ENCODE measurements at places on chromosomes 11 and 22. TPM values are rescaled to one million over a fixed set of nuclear protein-coding genes. Genes with fewer than 3 reads are reported as not detected.

Gene SAA1
- 7.1 TPM for total RNA-seq

Gene SMC1B
- total RNA-seq: not detected

Gene HBB
- total RNA-seq: 61.2 TPM

Gene PGA4
- total RNA-seq: 0.47 TPM

Gene CD6
- 0.20 TPM for total RNA-seq

Gene APOL1
- 17.6 TPM for total RNA-seq

DNA sequence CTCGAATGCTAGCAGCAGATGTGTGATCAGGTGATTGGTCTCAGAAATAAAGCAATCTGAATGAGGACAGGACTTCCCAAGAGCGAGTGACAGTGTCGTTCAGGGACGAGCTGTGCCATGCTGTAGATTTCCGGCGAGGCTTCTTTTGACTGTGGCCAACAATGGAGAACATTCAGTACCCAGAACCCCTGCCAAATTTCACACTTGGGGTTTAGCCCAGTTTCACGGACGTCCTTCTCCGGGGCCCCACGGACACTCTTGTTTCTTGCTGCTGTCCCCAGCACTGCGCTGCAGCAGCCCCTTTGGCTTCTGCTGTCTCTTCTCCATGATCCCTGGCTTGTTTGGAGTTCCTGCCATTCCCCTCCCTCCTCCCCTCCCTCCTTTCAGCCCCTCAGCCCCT, 115.1 kb upstream of the GRAMD1B start:
- peak; percentile 66 for DNase-seq

GRCh38 chr22:38176170-38176741, 5.4 kb downstream of the PLA2G6 start:
- peak; percentile 88 for DNase-seq

DNA sequence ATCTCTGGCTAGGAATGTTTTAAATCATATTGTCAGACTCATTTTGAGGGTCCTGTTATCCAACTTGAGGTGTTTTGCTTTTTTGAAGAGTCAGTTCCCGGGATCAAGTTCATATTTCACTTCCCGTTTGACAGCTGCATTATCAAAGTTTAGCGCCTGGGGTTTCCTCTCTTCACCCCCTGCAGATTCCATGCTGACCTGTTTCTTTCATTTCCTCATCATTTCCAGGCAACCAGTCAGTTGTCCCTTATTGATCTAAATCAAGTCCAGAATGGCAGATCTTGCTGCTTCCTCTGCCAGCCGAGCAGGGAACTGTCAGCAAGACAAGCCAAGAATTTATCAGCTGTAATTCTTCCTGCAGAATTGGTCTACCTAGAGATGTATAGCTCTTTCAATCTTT, 197.6 kb upstream of the SYN3 start:
- DNase-seq: no peak

DNA sequence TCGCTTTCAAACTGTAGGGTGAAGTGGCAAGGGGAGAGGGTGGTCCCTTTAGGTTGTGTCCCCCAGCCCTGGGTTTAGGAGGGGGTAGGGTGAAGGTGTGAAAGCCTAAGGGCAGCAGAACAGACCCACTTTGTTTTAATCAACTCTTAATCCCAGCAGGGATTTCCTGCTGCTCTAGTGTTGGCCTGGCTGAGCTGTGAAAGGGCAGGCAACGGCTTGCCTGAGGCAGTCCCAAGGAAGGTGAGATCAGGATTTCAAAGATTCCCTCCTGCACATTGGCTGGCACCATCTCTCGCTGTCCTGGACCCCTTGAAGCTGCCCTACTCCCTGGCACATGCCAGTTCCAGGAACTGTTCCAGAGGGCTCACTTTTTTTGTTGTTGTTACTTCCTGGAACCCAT, 221.3 kb downstream of the INSC start:
- DNase-seq: no peak

GRCh38 chr11:69044111-69045013, 4.4 kb upstream of the TPCN2 start:
- peak; percentile 87 for DNase-seq

DNA sequence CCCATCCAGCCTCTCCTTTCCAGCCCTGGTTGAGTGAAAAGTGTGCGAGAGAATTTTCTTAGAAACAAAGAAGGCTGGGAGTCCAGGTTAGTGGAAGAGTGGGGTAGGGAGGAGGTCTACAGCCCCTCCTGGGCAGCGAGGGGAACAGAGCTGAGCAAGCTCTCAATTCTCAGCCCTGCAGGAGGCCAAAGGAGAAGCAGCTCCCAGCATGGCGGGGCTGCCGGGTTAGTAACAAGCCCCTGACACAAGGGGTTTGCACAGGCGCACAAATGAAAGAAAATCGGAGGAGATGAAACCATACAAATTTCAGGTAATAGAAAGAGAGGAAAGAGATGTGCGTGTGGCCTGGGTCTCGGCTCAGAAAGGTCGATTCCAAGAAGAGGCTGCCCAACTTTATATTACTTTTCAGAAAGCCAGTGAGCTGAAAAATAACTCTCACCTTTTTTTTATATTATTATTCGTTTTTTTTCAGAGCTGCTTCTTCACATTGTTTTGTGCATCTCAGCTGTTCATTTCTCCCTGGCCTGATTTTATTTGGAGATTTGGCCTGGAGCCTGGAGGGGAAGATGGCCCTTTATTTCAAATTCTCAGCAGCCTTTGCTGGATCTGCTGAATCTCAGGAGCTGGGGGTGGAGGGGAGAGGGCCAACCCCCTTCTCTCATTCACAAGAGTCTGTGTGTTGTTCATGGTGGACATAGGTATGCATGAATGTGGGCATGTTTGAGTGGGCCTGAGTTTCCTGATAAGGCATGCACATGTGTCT, 583.2 kb downstream of the BUD13 start:
- no peak for DNase-seq

GRCh38 chr22:22954656-22955055, 67.0 kb downstream of the IGLL5 start:
- no peak for DNase-seq

- DNase-seq: no peak
These were observed 300.9 kb downstream of the TENM4 start for GRCh38 chr11:79139900-79140299.

DNA sequence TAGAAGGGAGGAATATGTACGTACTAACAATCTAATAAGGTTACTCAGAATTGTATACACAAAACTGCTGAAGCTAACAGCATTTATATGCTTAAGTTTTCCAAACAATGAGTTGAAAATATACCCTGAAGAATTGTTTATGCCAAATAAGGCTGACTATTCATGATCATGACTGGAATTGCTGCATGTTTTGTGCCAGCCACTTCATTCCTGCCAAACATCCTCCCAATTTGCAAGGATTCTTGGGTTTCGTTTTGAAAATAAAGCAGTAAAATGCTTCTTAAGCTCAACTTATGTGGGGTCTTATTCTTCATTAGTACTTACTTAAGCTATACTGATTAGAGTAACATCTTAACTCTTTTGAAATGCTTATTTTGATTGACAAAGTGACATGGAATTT, 149.0 kb downstream of the SPON1 start:
- no peak for DNase-seq

GRCh38 chr22:25942856-25943411, 200.9 kb downstream of the MYO18B start:
- peak; percentile 77 for DNase-seq

DNA sequence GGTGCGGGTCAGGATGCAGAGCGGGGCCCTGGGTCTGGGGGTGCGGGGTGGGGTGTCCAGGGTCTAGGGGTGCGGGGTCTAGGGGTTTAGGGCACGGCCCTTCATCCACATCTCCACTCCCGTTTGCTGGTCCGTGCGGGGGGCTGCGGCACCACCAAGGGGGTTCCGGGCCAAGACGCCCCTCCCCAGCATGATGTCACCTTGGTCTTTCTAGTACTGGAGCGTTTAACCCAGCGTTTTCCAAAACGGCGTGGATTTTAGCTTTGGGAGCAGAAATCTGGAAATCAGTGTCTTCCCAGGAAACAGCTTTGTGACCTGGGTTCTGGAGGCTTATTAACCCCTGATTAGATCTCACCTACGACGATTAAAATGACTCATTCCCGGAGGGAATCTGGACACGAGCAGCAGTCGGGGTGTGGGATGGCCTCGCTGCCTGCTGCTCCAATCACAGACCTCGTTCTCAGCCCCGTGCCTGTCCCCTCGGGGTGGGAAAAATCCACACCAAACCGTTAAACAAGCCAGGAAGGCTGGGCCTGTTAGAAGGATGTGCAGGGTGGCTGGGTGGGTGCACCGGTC, 759 bp downstream of the AP2A2 start:
- peak; percentile 47 for DNase-seq

DNA sequence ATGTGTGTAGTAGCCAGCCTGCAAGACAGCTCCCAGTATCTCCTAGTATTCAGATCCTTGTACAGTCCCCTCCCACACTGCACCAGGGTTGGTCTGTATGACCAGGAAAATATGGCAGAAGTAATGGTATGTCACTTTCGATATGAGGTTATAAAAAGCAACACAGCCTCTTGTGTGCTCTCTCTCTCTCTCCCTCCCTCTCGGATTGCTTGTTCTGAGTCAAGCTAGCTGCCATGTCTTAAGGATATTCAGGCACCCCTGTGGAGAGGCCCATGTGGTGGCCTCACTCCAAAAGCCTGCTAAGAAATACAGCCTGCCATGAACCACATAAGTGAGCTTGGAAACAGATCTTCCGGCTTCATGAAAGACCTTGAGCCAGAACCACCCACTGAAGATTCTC, 25.4 kb downstream of the FXYD6 start:
- no peak for DNase-seq

DNA sequence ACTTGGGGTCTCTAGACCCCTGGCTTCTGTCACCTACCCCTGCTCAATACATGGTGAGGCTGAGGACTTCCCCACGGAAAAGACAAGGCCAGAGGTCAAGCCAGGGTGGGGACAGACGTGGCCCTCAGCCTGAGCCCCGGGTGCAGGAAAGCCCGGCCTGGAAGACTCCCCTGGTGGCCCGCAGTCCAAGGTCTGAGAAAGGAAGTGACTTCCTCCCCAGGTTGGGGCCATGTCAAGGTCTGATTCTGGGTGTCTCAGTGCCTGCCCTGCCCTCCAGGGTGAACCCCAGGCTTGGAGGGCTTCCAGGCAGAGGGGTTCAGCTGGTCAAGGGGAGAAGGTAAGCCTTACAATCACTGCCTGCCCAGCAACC, 3.9 kb downstream of the CTSD start:
- no peak for DNase-seq

GRCh38 chr11:35005141-35005780, 88.8 kb downstream of the PDHX start:
- DNase-seq: no peak

DNA sequence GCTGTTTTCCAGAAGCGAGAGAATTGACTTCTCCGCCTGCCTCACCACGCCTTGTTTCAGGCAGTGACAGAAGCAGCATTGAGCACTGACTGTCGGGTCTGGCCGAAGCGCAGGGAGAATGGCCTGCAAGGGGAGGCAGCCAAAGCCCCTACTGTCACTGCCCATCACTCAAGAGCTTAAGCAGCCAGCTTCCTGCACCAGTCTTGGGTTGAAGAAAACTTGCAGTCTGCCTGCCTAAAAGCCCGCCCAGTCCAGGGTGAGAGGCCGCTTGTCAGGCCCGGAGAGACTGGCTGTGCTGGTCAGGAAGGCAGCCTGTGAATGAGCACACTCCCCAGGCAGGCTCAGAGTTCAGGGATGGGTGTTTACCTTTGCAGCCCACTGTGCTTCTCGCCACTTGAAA, 108.3 kb downstream of the PKNOX2 start:
- no peak for DNase-seq

DNA sequence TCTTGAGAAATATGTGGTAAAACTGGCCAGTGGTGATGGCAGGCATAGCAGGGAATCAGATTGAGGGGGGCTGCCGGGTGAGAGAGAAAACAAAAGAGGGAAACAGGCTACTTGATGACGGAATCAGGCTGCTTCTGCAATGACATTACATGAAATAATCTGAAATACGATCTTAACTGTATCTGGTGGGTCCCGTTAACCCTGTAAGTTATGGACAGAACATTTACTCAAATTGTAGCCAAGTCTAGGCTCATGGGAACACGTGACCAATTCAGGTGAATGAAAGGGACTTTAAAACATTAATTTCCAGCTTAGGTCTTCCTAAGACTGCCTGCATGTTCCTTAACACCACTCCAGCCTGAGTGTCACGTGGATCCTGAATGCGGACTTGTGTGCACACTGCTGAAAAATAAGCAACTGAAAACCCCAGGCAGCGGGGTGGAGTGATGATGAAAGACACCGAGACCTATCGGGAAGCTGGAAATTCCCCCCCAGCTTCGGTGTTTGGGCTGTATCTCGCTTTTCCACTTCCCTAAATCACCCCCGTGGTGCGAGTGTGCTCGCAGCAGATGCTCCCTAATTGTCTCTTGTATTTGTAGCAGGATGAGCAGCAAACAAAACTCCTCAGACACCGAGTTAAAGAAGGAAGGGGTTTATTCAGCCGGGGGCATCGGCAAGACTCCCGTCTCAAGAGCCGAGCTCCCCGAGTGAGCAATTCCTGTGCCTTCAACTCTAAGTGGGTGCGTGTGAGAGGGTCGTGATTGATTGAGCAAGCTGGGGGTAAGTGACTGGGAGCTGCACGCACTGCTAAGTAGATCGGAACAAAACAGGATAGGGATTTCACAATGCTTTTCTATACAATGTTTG, 145.0 kb upstream of the GRK3 start:
- DNase-seq: no peak

DNA sequence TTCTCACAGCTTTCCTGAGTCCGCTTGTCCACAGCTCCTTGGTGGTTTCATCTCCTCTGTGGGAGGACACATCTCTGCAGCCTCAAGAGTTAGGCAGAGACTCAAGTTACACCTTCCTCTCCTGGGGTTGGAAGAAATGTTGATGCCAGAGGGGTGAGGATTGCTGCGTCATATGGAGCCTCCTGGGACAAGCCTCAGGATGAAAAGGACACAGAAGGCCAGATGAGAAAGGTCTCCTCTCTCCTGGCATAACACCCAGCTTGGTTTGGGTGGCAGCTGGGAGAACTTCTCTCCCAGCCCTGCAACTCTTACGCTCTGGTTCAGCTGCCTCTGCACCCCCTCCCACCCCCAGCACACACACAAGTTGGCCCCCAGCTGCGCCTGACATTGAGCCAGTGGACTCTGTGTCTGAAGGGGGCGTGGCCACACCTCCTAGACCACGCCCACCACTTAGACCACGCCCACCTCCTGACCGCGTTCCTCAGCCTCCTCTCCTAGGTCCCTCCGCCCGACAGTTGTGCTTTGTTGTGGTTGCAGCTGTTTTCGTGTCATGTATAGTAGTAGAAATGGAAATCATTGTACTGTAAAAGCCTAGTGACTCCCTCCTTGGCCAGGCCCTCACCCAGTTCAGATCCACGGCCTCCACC, 11.7 kb downstream of the RASD2 start:
- DNase-seq: no peak

DNA sequence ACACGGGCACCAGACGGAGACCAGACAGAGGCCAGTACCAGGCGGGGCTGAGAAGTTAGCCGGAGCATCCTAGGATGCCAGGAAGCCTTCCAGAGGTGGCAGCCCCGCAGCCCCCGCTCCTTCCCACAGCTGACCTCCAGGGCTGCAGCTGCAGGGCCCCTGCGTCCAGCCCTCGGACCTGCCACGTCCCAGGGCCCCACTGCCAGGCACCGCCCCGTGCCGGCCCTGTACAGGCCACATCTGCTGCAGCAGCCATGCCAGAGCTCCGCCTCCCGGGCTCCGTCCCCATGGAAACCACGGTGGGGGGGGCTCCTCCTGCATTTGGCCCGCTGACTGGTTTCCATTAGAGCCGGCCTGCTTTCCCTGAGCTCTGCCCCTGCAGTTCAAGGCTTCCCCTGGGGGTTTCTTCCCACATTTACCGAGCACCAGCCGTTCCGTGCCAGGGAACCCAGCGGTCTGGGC, 62.5 kb upstream of the PPARA start:
- DNase-seq: peak; percentile 95
